SW 1271 (cell line): ENCODE measurements at places on chromosomes 4 and X.

- no peak for DNase-seq
Measured at GRCh38 chr4:83012200-83012686, 1.6 kb upstream of the LIN54 start.

DNA sequence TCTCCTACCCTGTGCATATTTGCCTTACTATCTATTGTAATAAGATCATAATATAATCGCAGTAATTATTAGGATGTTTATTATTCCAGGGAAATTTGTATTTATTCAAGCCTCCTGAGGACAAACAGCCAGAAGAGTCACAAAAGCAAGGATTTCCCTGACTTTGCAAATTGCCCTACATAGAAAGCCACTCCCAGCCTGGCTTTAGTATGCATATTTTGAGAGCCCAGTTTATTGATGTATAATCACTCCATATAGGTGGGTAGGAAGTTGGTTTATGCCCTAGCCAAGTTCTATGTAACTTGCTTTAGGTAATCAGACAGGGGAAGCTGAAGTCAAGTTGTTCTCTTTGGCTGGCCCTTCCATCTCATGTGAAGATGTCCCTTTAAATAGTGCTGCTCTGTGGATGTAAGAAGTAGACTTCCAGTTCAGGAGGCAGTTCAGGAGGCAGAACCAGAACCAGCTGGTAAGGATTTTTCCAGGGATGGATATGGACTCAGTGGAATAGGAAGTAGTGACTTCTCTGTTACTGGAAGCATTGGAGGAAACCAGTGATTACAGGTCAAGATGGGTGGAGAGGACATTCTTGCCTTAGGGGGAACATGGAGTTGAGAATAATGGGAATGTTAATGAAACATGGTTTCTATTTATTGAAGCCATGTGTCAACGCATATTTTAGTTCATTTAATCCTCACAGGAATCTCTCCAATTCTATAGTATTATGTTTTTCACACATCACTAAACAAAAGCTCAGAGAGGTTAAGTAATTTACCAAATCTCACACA, 70.5 kb upstream of the KIT start:
- no peak for DNase-seq

DNA sequence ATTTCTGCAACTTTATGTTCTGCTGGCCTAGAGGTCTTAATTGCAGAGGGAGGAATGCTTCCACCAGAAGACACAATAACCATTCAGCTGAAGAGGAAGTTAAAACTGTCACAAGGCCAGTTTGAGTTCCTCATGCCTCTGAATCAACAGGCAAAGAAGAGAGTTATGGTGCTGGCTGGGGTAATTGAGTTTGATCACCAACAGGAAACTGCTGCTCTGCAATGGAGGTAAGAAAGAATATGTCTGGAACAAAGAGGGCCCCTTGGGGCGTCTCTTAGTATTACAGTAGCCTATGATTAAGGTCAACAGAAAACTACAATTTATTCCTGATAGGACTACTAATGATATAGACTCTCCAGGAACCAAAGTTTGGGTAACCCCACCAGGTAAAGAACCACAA, 744.0 kb downstream of the FSTL5 start:
- DNase-seq, result no peak

- DNase-seq, result no peak
Measured at GRCh38 chr4:181564625-181565024, 678.6 kb upstream of the TENM3 start.

- no peak for DNase-seq
Measured at GRCh38 chr4:185202984-185203485, 765 bp downstream of the CFAP97 start.

DNA sequence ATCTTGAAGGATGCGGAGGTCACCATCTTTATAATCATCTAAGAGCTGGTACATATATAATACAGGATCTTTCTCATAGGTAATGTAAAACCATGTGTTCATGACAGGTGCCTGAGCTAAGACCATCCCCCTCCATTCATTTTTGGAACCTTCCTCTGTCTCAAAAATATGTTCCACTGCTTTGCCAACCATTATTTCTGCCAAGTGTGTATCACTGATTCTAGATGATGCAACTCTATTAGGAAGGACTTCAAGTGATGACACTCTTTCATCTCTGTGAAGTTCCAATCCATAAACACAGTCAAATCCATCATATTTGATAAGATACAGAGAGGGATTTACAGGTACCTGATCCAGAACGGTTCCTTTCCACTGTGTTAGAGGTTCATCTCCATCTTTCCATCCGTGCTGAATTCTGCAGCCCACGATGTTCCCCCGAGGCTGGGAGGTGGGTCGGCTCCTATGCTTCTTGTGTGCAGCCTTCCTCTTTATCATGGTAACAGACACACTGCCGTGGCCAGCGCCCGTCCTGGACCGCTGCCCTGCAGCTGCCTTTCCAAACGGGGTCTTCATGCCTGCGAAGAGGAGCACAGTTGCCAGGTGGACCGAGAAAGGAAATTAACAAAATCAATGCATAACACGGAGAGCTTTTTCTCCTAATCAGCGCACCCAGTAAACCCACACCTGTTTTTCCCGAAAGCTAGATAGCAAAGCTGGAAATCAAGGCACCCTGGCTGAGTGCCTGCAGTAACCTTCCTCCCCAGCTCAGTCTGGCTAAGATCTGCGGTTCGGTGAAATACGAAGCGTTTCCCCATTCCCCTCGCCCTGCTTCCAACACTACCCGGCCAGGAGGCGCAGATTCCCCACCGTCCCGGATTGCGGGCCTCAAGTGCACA, 718 bp downstream of the SPIN3 start:
- DNase-seq, result no peak

GRCh38 chr4:165718660-165719059, 154.4 kb upstream of the TLL1 start:
- no peak for DNase-seq

- no peak for DNase-seq
Measured at GRCh38 chr4:4948370-4948769, 70.9 kb downstream of the CYTL1 start.

DNA sequence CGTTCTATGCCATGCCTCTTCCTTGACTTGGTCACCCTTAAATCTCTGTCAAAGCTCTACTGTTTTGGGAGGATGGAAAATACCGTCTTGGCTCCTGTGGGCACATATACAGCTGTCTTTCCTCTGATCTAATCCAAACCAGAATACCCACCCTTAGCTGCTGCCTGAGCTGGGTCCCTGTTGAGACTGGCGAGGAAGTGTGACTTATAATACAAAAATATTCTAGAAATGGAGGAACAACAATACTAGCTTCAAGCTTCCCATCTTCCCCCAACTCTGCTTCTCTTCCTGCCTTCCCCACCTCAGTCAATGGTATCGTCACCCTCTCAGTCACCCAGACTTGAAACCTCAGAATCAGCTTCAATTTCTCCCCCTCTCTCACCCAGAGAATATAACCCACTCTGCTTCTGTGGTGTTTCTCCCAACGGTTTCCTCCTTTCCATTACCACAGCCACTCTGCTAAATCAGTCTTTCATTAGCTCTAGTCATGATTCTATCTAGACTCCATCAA, 599 bp upstream of the IL2RG start:
- no peak for DNase-seq

DNA sequence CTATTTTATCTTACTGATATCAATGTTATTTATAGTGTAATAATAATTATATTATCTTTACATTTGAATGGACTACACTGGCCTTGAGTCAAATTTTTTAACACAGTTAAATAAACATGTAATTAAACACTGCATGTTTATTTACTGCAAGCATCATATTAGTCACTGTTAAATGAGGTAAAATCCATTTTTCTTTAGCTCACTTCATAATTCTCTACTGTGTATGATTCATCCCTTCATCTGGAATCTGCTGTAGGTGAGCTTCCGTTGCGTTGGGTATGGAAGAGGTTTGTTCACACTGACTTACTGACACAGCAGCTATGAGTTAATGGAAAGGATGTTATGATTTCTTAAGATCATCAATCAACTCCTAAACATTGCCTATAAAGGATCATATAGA, 572.3 kb downstream of the PCDH11X start:
- DNase-seq, result no peak

- DNase-seq, result no peak
Measured at GRCh38 chr4:28267166-28267565, 1406.5 kb downstream of the STIM2 start.

DNA sequence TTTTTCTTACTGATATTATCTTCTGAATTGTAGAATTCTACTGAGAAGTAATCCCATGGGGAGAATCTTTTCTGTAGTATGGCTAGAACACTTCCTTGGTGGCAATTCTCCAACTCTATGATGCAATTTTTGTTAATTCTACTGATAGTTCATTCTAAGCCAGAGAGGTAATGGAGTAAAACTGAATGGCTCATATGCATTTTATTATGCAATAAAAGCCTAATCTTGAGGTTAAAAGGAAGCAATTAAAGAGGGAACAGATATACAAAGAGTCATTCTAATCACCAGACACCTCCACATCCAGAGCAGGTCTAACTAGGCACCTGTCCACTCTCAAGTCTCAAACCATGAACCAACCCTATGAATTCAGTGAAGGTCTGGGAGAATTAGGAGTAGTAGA, 9.7 kb downstream of the RAP2C start:
- no peak for DNase-seq

- DNase-seq, result no peak
Measured at GRCh38 chrX:36334572-36334971, 415.0 kb downstream of the CFAP47 start.

DNA sequence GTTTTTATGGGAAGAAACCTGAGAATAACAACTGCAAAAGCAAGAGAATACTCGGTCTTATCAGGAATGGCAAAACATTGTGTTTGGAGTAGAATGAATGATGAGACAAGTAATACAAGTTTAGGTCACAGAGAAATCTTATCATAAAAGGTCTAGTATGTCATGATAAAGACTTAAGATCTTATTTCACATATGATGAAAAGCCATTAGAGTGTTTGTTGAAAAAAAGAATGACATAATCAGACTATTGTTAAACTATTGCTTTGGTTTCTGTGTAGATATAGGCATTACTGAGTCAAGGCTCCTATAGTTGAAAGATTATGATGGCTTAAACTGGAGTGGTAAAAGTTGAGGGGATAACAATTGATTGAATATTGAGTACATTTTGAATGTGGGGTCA, 603.6 kb downstream of the CCSER1 start:
- no peak for DNase-seq

- DNase-seq, result no peak
Measured at GRCh38 chr4:74391890-74392475, 27.0 kb downstream of the EREG start.
